ENCODE measurements at places on chromosomes 2 and 18.

DNA sequence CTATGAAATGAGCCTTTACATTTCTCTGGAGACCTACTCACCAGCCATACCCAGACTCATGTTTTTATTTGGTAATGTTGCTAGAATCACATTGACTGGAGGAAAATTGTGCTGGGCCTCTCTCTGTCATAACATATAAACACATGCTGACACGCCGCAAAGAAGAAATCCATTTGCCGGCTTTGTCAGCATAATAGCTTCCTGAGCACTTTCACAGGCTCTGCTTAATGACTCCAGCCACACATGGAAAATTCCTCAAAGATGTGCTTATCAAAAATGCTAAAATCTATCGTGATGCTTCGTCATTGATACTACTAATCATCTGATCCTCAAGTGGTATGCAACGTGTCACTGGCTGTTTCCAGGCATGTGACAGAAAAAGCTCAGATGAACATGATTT is 63.1 kb downstream of the RND3 start:
- no peak for DNase-seq

GRCh38 chr2:216222650-216223352 is 113.7 kb downstream of the XRCC5 start:
- DNase-seq, result no peak

DNA sequence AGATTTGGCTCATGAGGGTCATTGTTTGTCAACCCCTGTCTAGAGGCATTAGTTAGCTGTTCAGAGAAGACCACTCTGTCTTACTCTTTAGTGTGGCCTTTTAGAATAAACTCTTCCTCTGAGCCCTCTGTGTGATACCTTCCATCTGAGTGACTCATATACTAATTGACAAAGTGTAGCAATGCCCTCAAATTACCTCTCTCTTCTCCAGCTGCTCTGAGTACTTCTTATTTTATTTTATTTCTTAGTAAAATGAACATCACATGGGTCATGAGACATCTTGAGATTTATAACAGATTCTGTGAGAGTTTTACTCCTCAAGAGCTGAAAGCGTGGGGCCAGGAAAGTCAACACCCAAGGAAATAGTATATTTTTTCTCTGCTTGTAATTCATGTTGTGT is 67.4 kb downstream of the KCTD18 start:
- no peak for DNase-seq

DNA sequence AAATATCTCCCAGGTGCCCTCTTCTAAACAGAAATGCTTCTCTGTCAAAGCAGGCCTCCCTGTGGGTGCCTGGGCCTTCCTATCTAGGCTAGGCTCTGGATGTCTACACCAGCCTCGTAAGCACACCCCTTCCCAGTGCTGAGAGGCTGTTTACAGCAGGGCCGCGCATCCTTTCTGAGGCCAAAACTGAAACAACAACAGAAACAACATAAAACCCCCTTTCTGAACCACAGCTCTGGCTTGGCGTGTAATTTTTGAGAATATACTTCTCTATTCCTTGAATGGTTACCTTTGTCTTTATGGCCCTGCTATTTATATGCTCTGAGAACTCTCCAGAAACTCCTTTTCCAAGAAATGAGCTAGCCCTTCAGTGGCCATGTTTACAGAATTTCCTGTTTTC is 118.4 kb downstream of the BCL2L11 start:
- DNase-seq, result no peak

DNA sequence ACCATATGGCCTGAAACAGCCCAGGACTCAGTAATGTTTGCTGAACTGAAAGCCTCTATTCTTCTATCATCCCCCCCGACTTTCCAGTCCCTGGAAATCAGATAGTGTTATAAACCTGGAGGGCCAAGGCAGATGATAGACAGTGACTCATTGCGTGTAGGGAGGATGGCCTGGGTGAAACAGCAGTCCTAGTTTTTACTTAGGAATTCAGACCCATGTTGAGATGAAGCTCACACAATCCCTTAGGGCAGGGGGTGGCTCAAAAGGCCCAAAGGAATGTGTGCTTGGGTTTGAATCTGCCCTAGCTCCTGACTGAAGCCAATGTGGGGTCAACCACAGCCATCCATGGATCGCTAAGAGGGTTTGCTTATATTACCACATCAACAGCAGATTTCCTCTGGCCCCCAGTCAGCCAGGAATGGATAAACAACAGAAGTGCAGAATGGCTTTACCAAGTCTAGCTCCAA is 43.9 kb upstream of the STPG4 start:
- DNase-seq, result no peak

- DNase-seq, result no peak
Measured at GRCh38 chr18:10045296-10045891, 131.6 kb downstream of the VAPA start.

DNA sequence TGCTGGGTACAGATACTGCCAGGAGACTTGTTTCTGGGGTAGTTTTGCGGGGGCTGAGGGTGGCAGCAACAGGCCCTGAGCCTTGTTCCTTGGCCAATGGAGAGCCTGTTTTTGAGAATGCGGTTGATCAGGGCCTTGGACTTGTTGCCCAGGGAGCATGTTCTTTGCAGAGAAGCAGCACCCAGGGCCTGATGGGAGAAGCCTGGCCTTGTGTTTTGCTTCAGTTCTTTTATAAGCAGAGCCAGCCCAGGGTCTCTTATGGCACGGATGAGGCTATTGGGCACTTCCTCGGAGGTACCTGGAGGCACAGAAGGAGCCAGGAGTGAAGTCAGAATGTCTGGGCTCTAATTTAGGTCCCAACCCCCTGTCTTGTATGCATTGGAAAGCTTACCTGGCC is 85.1 kb upstream of the MCFD2 start:
- DNase-seq, result no peak

DNA sequence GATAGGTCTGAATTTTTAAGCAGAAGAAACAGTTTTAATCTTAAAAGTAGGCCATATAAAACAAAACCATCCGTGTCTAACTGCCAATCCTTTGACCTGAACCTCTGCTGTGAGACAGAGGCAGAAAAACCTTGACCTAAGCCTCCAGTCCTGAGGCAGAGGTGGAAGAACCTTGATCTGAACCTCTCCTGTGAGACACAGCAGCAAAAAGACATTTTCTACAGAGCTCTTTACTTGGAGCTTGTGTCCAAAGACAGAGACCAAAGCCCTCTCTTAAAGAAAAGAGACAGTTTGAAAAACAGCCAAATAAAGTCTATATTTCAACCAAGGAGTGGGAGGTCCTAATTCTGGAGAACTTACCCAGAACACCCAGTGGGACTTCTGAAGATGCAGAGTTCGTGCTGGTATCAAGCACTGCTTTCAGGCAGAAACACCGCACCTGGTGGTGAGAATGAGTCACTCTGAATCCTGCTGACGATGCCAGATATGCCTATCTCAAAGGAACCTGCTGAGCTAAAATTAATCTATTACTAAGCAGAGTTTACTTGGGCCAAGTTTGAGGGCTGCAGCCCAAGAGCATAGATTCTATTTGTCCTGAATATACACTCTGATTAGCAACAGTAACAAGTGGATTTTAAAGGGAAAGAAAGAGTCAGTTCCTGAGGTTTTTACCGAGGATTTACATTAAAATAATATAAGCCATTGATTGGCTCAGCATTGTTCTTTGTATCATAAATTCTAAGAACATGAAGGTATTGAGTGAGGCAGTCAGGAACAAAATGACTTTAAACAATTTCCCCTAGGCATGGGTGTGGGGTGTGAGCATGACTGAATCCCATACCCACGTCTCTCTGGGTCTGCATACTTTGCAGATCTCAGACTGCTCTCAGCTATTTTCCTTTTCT is 806.4 kb downstream of the TRIB2 start:
- DNase-seq, result no peak

DNA sequence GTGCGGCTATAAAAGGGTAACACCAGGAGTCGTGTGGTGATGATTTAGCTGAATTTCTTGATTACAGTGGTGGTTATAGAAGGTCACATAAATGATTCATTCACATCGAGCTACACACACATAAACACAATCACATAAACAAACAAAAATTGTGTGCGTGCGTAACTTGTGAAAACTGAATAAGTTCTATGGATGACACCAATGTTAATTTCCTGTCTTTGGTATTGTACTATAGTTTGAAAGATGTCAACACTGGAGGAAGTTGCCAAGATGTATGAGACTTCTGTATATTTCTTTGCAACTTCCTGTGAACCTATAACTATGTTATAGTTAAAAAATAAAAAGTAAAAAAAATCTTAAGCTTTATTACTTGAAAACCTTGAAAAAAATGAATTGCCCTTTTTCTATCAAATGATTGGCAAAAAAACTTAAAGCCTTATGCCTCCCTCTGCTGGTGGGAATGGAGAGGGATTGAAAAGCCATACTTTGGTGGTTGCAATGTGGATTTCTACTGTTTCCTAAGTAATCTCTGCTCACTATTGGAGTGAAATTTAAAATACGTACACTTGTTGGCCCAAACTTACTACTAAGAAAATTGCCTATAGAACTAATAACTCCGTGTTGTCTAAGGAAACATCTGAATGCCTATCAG is 227.7 kb downstream of the RPIA start:
- no peak for DNase-seq

DNA sequence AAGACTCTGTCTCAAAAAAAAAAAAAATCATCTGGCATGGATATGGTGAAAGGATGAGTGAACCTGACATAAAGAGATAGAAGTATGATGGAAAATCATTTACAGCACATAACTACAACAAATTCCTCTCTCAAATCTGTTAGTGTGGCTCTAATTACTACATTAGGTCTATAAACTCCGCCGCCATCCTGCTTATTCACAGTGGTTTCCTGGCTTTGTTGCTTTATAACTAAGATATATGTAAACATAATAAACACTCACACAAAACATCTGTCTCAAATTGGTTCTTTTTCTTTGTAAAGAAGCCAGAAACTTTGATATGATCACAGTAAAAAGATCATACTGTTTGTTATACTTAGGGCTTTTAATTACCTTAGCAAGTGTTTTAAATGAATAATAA is 412.6 kb upstream of the FAM98A start:
- no peak for DNase-seq

DNA sequence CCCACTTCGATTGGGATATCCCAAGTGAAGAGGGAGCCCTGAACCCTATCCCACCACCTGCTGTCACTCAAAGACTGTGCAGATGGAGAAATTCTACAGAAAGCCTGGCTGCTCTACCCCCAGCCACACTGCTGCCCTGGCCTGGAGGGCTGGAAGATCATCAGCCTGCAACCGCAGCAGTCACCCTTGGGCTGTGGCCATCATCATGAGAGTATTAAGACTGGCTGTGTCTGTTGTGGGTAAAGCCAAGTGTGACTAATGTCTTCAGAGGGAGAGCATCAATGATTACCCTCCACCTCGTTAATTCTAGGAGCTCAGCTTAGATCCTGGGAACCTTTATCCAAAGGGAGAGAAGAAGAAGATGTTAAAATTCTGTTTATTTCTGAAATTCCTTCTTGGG is 221.5 kb downstream of the TFCP2L1 start:
- no peak for DNase-seq

- no peak for DNase-seq
Measured at GRCh38 chr2:228869636-228870264, 401.3 kb downstream of the PID1 start.

DNA sequence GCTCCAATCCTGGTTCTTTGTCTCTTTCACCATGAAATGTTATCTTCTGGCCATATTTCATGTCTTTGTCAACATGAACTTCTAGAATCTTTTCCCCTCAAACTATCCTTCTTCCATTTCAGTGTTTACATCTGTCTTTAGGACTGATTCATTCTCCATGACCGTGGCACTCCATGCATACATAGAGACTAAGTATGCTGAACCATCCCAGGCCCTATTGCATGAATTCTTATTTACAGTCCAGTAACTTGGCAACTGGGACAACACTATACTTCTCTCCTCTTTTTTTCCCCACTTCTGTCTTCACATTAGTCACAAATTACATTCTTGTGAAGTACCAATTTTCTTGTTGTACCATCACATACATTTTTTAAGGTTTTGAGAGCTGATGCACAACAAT is 109.8 kb upstream of the GALNT13 start:
- no peak for DNase-seq

- DNase-seq, result no peak
Measured at GRCh38 chr2:192245329-192245728, 50.6 kb upstream of the TMEFF2 start.

- no peak for DNase-seq
Measured at GRCh38 chr2:118348380-118349034, 260.2 kb downstream of the INSIG2 start.

DNA sequence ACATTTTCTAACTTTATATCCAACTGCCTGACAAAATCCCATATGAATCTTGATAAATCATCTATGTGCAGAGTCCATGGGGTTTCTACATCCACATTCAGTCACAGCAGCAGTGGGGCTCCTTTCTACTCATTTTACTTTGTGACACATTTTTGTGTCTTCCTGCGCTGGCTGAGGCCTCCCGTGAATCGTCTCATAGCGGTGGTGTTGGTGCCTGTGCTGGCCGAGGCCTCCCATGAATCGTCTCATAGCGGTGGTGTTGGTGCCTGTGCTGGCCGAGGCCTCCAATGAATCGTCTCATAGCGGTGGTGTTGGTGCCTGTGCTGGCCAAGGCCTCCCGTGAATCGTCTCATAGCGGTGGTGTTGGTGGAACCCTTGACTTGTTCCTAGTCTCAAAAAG is 17.0 kb downstream of the SNED1 start:
- DNase-seq, result no peak

DNA sequence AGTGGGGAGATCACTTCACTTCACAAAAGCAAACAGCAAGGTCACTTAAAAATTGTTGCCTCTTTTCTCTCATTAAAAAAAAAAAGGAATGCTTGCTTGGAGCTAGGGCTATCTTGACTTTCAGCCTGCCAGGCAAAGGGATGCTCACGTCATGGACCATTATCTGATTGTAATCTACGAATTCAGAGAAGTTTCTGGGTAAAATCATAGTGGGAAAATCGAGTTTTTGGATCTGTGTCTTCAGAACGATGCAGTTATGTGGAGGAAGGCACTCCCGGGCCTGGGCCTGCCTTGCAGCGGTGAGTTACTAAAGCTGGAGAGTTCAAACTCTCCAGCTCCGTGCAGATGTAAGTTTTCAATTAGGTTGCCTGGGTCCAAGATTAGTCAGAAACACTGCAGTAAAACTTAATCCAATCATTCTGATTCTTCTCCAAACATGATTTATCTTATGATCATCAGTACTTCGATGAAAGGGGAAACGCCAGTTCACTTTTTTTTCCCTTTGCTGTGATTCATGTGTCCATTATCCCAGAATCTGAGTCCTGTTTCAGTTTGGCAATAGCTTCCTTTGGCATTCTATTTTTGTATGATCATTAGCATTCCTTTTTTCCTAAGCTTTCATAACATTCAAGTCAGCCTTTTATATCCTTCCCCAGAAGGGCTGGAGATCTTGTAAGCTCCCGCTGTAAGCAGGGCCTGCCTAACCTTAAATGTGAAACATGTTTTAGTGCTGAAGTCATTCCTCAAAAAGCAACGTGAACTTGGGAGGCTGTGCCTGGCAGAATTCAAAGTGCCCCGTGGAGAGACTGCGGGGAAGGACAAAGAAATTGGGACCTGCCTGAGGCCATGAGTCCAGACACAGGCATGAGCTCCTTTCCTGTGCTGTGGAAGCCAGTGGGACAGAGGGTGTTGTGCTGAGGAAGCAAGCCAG is 119.3 kb upstream of the TWIST2 start:
- DNase-seq, result no peak

GRCh38 chr2:145070703-145071102 is 550.8 kb upstream of the ZEB2 start:
- DNase-seq, result no peak

- DNase-seq, result no peak
Measured at GRCh38 chr2:200028998-200029397, 73.6 kb downstream of the MAIP1 start.

All from stimulated activated CD8-positive, alpha-beta memory T cell treated with anti-CD3 and anti-CD28 coated beads, Interleukin-15, amount 100 ng/mL, for 48 hours (primary cell).